ENCODE measurements at places on chromosomes 12 and 14.

- no peak for DNase-seq
These were observed 22.4 kb upstream of the FBRSL1 start for GRCh38 chr12:132467511-132467910.

DNA sequence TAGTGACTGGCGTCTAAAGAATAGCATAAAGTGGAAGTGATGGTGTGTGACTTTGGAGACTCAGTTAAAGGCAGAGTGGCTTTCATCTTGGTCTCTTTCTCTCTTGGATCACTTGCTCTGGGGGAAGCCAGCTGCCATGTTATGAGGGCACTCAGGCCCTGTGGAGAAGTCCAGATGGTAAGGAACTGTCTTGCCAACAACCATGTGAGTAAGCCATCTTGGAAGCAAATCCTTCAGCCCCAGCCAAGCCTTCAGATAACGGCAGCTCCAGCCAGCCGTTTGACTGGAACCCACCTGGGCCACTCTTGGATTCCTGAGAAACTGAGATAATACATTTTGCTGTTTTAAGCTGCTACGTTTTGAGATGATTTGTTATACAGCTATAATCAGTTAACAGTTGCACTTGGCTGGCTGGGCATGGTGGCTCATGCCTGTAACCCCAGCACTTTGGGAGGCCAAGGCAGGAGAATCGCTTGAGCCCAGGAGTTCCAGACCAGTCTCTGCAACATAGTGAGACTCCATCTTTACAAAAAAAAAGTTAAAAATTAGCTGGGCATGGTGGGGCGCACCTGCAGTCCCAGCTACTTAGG is 7.7 kb upstream of the LRRC23 start:
- no peak for DNase-seq

DNA sequence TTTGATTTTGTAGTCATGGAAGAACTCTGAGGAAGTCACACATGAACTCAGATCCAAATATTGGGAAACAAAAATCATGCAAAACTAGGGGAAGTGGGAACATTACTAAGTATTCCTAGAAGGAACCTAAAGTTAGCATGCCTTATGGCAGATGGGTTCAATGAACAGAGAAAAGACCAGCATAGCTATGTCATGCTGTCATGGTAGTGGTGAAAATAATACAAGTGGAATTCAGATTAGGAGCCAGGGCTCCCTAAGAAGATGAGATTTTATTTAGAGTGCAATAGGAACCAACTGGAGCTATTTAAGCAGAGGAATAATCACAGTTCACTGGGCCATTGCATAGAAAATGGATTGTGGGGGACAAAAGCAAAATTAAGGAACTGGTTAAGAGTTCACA is 134.0 kb downstream of the DIO2 start:
- no peak for DNase-seq

DNA sequence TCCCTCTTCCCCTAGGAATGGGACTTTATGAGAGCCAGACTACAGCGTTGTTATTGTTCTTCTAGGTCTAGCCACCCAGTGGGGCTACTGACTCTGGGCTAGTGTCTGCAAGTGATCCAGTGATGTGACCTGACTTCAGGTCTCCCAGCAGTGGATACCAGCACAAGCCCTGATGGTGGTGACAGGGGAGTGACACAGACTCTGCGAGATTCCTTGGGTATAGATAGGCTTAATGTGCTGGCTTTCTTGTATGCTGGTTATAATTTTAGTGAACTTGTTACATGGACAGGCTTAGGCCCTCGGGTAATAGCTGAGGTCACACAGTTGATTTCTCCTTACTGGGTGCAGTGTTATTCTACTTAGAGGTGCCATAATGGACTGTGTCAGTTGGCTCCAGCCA is 106.9 kb downstream of the TBC1D30 start:
- no peak for DNase-seq
